ENCODE measurements at places on chromosomes 7 and 10.

DNA sequence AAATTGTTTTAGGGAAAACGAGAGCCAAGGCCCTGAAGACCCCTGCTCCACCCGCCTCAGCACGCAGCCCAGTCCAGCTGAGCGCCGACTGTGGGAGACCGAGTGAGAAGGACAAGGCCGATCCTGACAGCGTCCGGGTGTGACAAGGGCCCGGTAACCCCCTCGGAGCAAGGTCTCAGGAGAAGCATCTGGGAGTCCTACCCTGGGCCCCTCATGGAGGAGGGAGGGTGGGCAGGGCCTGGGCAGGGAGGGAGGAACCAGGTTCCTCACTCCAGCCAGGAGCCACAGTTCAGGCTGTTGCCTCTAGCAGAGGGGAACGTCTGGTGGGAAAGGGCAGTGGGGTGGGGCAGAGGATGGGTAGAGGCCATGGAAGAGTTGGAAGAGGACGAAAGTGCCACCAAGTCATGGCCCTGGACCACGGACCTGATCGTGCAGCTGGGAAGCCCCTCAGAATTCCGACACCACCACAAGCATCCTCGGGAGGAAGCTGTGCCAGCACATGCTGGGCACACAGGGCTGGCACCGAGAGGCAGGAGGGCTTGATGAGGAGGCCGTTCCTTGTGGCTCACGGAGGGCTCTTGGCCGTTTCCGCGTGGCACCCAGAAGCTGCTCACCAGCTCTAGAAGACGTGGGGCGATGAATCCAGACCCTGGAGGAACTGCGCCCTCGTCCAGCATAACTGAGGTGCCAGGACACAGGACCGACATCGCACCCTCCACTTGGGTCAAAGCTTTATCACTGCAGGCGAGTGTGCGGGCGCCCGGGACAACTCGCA, 2.2 kb upstream of the KNDC1 start:
- DNase-seq: peak; percentile 73

- DNase-seq: no peak
Measured at GRCh38 chr7:27519793-27520469, 142.8 kb downstream of the HIBADH start.

- DNase-seq: no peak
Measured at GRCh38 chr7:44101303-44101965, 2.7 kb upstream of the AEBP1 start.

GRCh38 chr10:64148607-64149006, 627.4 kb downstream of the REEP3 start:
- DNase-seq: no peak

DNA sequence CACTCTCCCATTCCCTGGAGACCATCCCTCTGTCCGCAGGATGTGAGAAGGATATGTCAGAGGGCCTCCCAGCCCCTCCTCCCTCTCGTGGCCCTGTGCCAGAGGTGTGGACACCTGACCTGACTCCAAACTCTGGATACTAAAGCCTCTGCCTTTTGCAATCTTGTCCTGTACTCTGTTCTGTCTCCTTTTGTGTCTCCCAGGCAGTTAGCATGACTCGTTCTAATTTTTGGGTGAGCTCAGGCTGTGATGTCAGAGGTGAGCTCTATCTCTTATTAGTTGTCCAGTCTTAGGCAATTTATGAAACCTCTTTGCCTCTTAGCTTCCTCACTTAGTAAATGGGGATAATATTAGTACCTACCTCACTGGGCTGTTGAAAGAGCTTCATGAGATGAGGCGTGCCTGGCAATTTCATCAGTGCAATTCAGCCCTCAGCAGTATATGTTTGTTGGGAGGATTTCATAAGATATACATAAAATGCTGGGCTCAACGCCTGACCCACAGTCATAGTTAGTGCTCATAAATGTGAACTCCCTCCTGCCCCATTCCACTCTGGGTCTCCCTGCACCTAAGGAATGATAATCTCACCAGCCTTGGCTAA, 10.9 kb downstream of the MARVELD1 start:
- no peak for DNase-seq

GRCh38 chr7:4612939-4613841, 68.9 kb upstream of the FOXK1 start:
- DNase-seq: peak; percentile 83

DNA sequence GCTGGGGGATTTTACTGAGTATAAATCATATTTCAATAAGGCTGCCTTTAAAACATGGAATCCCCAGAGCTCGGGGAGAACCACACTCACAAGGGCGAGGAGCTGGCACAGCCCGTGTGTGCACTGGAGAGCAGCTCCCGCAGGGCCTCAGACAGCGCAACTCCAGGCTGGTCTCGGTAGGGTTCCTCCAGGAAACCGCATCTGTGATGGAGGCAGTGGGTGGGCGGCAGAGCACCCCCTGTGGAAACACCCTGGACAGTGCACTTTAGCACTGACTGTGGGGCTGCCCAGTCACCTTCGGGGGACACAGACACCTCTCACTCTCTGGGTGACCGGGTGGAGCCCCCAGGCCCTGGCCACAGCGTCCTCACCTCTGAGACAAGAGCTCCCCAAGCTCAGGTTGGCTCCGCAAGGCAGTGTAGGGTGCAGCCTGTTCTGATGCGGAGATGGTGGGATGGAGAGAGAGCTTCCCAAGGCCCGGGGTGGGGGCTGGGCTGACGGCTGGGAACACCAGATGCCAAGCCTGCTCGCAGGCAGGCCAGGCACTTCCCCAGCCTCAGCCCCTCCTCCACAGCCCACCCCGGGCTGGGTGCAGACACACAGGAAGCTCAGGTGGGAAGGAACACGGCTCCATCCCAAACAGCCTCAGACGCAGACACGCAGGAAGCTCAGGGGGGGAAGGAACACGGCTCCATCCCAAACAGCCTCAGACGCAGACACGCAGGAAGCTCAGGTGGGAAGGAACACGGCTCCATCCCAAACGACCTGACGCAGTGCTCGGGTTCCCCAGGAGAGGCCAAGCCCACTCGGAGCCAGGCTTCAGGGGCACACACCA, 224.4 kb downstream of the MAD1L1 start:
- DNase-seq: peak; percentile 74

DNA sequence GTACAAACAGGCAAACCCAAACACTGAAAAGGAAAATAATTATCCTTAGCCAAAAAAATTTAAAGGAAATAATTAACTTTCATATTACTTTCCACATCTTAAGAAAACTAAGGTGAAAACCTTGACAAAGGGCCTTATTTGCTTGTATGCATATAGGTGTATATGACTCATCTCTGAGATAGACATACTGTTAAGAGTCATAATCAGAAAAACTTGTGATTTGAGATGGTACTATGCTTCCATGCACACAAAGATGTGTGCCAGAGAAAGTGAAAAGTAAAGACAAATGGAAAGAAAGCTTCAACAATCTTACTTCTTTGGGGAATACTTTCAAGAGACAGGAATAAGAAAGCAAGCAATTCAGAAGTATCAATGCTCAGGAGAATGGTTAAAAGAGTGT, 3.3 kb upstream of the CACNA2D1 start:
- no peak for DNase-seq

- no peak for DNase-seq
Measured at GRCh38 chr10:49134327-49134726, 506 bp upstream of the FAM170B start.
